ENCODE measurements at places on chromosomes 5 and 9.

DNA sequence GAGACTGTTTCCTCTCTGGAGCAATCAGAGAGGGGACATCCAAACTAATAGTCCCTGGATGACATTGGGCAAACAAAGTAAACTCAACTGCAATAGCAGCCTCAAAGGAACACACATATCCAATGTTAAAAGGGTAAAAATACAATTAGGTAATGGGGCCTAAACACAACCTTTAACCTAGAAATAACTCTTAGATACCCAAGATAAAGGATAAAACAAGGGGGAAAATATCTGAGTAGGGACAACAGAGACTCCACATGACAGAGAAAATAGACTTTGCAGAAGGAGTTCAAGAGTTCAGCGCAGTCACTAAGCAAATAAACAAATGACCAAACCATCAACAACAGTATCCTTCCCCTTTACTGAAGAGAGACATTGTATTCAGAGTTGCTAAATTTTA is 149.3 kb downstream of the FBXO4 start:
- no peak for DNase-seq

GRCh38 chr9:111610149-111610548 is 10.7 kb upstream of the PTGR1 start:
- DNase-seq: no peak

DNA sequence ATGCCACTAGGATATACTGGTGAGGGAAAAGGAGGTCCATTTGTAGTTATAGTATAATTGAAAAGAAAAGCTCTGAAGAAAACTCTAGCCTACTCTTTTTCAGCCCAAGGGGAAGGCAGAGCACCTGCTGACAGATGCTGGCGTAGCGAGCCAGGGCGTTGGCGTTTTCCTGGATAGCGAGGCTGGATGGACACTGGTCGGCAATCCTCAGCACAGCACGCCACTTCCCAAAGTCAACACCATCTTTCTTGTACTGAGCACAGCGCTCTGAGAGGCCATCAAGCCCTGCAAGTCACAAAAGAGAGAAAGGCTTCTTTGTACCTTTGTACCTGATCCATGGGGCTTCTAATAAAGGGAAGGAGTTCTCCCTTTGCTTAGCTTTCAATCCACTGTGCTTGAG is 8.2 kb downstream of the ALDOB start:
- DNase-seq: no peak

DNA sequence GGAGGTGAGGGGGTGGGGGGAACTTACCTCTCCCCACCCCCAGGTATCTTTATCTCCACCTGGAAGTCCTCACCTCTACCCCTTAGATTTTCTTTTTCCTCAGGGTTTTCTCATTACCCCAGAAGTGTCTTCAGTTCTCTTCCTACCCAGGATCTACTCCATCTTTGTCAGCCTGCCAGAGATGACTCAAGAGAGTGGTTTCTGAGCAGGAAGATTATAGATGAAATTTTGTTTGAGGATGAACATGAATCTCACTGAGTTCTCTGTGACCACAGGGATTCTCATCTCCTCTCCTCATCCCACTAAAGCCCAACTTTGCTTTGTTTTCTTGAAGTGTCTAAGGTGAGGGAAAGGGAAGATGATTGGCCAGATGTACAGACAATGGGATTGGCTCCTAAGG is 5.2 kb upstream of the HINT2 start:
- DNase-seq: peak; percentile 85

DNA sequence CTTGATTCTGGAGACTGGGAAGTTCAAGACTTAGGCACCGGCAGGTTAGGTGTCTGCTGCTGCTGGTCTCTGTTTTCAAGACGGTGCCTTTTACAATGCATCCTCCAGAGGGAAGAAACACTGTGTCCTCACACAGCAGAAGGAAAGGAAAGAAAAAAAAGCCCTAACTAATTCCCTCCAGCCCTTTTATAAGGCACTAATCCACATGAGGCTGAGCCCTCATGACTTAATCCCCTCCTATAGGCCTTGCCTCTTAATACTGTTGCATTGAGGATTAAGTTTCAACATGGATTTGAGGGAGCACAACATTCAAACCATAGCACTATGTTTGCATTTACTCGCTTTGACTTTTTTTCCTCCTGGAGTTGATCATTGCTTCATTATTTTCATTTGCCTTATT is 585.9 kb downstream of the TLR4 start:
- no peak for DNase-seq

- DNase-seq: no peak
These were observed 9.4 kb upstream of the BOD1 start for GRCh38 chr5:173625673-173626504.

- DNase-seq: peak; percentile 64
These were observed 136.9 kb upstream of the FBN2 start for GRCh38 chr5:128674837-128675446.

- peak; percentile 59 for DNase-seq
These were observed 136.2 kb upstream of the TRIM32 start for GRCh38 chr9:116550696-116551436.

DNA sequence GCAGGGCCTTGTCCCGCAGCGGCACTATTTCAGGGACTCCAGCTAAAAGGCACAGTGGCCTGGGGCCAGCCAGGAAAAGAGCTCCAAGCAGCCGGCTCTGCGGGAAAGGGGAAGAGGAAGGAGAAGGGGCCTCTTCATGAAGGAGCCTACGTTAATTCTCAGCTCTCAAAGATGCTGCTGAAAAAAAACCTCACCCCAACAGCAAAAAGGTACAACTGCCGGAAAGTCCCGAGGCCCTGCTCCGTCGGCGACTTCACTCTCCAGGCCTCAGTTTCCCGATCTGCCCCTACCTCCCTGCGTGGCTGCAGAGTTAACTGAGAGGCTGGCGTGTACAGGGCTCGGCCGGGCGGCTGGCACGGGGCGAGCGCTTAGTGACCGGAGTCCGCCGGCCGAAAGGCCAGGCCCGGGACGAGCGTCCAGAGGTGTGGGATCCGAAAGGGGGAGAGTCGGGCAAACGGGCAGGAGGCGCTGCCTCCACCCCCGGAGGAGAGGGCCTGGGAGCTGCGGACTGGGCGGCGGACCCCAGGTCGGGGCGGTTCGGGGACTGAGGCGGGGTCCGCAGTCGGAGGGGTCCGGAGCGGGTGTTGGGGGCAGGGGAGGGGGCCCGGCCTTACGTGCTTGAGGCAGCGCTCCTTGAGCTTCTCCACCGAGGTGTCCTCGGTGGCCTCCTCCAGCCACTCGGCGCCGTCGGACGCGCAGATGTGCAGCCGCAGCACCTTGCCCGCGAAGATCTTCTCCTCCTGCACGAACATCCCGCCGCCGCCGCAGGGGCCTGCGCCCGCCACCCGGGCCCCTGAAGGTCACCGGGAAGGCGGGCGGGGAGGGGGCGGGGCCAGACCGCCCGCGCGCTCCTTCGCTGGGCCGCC is 529 bp downstream of the UBAC1 start:
- DNase-seq: no peak

DNA sequence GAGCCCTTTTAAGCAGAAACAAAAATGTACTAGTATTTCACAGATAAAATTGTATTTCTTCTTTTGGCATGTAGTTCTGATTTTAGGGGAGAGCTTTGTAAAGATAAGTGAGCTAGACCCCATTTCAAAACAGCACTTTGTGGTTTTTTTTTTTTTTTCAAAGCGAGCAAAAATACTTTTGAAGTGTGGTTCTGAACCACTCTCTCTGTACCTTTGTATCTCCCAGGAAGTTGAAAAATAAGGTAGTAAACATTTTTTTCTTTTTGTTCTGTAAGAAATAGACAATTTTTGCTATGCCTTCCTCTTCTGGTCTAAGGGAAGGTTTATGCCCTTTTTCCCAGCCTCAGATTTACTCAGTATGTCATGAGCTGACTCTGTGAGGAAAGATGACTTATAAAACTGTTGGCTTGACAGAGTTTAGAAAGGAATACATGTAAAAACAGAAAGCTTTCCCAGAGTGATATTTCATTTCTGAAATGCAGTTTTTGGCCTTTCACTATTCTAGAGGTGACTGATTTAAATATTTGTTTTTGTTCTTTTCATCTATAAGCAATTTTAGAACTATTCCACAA is 12.5 kb downstream of the ERCC6L2 start:
- DNase-seq: no peak

GRCh38 chr5:31692561-31693221 is 53.8 kb downstream of the PDZD2 start:
- no peak for DNase-seq

DNA sequence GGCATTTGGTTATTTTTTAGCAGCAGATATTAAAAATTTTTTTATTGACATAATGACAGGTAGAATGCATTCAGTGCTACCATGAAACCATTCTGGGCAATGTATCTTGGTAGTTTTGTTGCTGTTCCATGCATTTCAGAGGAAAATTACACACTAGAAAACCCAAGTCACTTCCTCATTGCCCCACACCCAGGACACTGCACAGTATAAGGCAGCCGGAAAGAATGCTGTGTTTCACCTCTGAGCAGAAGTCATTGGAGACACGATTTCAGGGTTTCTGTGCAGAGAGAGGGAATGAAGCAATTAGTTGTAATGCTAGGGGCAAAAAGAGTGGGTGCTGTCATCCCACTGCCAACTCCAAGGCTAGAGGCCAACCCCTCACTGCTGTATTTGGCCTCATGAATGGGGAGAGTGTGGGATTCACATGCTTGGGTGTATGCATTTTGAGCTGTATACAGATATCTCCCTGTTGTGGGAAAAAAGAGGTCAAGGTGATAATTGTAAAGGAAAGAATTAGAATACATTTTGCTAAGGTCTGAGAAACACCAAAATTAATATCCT is 290.5 kb downstream of the BNC2 start:
- no peak for DNase-seq

DNA sequence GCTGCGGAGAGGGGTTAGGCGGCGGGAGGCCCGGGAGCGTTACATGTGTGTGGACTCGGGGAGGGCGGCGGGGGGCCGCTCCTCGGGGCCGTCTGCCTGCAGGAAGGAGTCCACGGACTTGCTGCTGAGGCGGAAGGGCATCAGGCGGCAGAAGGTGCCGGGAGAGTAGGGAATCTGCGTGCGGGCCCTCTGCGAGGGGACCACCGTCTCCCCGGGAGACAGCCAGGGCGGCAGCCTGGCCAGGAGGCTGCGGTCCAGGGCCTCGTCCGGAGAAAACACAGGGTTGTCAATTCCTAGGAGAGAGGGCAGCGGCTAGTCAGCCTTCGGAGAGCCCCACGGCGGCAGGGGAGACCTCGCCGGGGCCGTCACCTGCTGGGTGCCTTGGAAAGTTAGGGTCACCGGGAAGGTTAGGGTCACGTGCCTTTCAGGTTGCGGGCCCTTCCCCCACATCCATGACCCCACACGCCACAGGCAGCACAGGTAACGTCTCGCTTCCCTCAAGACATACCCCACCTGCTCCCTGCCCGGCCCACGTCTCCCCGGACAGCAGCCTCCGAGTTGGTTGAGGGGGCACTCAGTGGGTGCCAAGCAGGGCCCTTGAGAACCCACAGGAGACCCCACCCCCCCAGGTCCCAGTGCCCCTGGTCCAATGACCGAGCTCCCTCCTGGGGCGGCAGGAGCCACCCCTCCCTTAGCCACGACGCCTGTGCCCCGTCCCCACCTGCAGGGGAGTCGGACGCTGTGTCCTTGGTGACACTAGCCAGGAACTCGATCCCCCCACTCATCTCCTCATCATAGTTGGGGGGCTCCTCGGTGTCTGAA is 32.1 kb downstream of the EXOC3 start:
- no peak for DNase-seq

GRCh38 chr9:124012368-124013301 is 1.1 kb downstream of the LHX2 start:
- no peak for DNase-seq

DNA sequence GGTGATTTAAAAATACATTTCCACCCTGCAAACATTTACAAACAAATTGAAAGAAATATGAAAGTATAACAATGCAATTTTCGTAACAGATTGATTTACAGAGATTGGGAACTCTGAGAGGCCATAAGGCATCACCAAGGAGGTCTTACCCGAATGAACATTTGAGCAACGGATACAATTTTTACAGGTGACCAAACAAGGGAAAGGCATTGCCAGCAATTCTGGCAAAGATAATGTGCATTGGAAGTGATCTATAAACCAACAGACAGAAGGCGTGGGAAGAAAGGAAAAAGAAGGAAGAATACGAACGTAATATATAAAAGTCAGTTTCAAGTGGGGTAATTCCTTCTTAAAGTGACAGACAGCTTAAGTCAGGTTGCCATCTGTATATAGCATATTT is 295.9 kb downstream of the CDH12 start:
- DNase-seq: no peak

DNA sequence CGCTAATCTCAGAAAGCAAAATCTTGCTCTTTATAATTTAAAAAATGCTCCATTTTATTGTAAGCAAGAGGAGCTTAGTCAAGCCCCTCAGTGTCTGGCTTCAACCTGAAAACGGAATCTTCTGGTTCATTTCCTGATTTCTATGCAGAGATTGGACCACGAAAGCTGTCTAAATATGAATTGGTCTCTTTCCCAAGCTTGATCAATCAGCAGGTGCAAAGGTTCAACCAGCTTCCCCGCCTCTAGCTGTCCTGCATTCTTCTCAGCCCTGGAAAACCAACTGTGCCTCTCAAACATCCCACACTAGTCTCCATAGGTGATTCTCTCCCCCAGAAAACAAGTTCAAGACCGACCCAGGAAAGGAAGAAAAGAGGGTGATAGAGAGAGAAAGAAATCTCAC is 34.5 kb downstream of the FNBP1 start:
- DNase-seq: no peak

DNA sequence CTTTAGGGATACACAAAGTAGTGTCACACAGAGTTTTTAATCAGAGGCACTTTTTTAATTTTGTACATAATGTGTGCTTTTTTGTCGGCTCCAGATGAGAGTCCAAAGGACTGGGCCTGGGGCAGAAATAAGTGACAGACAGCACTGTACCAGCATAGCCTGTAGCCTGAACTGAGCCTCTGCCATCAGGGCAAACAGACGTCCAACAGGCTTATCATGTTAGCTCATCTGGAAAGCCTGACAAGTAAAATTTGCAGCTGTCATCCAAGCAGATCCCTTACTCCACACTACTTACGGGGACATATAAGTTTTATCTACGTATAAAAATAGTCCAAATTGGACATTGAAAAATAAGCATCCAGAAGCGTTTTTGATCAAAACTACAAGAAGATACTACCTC is 233.1 kb upstream of the GAS1 start:
- DNase-seq: no peak

GRCh38 chr5:38706376-38706775 is 139.4 kb upstream of the OSMR start:
- DNase-seq: no peak

DNA sequence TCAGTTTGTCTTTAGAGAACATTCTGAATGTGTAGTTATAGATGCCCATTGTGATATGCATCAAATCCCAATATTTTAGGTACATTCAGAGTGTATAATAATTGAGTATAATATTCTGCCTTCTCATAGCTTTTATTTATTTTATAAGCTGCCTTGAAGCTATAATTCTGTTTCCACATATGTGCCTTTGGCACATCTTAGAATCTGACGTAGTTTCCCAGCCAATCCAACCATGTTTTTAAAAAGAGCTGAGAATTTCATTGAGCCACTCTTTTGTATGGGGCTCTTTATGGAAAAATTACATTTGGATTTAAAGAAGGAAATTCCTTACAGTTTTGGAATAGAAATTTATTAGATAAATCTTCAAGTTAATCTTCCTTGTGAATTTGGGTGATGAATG is 65.4 kb downstream of the ADCY2 start:
- DNase-seq: no peak
